AG09309 (cell line): ENCODE measurements at places on chromosomes 3 and 15.

DNA sequence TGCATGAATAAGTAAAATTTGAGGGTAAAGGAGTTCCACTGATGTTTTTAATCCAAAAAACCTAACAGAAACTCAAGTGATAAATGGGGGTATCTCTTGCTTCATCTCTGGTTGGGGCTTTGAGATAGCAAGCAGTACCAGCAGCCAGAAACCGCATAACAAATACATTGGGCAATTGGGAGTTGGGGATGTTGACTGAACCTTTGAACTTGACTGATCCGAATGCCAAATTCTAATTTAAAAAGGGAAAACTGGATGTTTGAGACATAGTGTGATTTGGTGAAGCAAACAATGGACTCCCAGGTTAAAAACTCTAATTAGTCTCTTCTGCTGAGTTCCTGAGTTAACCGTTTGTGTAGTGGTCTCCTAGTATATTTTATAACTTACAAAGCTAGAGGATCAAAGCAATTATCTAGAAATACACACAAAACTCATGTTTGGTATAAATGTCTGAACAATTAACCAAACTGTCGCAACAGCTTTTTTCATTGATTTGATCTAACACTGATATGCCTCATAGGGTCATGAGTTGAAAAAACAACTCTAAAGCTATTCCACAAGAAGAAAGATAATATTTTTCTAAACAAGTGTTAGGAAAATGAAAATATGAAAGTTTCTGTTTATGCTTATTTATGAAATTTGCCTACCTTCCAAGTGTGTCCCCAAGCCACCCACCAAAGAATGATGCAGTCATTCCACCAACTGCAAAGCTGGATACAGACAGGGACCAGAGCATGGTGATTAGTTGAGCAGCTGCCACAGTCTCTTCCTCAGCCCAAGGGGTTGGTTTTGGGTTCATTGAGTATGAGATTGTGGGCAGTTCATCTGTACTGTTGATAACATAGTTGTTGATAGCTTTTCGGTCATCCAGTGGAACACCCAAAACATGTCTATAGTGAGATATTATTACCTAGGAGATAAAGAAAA, 12.4 kb downstream of the SLC2A2 start:
- DNase-seq = no peak

DNA sequence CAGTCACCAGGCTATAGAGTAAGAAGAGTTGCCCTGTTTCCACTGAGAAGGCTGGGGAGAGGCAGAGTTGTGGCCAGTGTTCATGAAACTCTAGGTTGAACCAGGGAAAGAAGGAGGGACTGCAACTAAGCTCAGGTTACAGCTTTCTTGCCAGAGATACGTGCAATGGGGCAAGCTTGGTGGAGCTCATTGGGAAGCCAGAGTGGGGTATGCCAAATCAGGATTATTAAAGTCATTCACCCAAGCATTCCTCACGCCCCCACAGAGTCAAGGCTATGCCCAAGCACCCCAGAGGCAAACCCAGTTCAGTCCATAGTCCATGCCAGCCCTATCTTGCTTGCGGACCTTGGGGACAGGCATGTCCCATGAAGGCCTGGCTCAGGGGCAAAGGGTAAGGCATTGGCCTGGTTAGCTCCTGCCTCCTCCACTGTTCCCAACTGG, 17.6 kb downstream of the SLC6A20 start:
- DNase-seq = no peak

DNA sequence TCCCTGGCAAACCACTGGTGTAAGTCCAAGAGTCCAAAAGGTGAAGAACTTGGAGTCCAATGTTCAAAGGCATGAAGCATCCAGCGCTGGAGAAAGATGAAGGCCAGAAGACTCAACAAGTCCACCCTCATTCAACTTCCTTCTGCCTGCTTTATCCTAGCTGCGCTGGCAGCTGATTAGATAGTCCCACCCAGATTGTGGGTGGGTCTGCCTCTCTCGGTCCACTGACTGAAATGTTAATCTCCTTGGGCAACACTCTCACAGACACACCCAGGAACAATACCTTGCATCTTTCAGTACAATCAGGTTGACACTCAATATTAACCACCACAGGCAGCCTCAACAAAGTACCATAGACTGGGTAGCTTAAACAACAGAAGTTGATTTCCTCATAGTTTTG, 245.9 kb upstream of the IGF1R start:
- DNase-seq = no peak

DNA sequence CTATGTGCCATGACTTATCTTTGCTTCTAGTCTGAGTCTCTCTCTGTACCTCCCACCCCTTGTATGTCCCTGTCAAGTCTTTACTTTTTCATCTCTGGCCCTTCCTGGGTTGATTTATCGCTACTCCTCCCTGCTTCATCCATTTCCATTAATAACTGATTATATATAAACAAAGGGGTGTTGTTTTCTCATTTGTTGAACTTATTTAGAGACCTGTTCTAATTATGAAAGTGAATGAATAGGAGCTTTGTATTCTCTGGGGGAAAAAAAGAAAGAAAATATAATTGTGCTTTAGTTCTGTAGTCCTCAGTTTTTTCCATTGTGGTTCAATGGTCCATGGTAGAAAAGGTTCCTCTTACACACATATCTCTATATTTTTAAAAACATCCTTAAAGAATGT, 328.9 kb upstream of the PPP2R3A start:
- DNase-seq = no peak

DNA sequence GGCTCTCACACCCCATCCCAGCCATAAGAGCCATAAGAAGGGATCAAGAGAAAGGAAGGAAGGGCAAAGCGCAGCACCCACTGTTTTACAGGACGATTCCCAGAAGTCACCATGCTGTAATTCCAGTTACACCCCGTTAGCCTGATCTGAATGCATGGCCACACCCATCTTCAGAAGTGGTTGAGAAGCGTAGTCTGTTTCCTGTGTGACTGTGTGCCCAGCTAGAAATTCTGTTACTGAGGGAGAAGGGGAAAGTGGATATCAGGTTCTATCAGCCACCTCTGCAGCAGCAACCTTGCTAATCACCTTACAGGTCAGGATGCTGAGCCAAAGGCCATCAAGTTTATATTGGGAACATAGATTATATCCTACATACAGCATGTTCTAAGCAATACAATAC, 260.0 kb downstream of the ABHD5 start:
- DNase-seq = no peak

- DNase-seq = no peak
Observed at GRCh38 chr3:2603692-2604289, 505.1 kb downstream of the CNTN4 start.

- peak; percentile 61 for DNase-seq
Observed at GRCh38 chr3:72031581-72031980, 246.6 kb upstream of the PROK2 start.

DNA sequence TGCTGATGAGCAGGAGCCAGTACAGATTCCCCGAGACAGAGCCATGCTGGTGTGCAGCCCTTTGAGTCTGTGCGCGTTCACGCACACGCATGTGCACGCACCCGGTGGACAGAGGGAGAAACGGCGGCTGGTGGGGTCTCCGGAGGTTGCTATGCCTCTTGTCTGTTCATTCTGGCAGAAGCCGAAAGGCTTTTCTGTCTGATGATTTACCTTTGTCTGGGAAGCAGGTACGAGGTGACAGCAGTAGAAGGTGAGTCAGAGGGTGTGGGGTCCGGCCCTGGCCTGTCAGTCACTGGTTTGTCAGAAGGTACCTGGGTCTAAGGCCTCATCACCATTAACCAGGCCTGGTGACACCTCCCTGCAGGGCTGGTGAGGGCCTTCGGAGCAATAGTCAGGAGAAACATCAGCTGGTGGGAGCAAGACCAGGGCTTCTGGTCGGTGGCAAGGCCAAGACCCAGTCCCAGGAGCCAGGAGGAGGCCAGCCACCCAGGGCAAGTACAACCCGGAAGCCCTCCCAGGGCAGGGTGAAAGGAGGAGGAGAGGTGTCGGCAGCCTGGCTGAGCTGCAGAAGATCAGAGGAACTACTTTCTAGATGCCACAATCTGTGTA, 7.5 kb downstream of the PCSK6 start:
- no peak for DNase-seq

GRCh38 chr15:80163217-80163616, 10.4 kb downstream of the FAH start:
- DNase-seq = no peak

DNA sequence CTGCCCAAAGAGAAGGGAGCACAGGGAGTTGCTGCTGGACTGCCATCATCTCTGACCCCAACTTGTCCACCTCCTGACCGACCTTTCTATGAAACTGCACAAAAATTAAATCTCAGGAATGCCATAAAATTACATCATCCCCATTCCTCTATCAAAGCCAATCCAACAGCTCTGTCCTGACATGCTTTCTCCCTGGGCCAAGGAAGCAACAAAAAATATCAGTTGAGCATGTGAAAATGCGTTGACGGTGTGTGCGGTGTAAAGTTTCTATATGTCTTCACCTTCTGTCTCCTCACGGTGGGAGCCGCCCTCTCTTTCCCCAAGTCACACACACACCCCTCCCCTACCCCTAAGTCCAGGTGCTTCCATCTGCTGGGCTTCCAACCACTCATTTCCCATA, 3.6 kb upstream of the ZNF774 start:
- DNase-seq = no peak

- no peak for DNase-seq
Observed at GRCh38 chr3:16529264-16529663, 15.8 kb upstream of the RFTN1 start.

- no peak for DNase-seq
Observed at GRCh38 chr15:39714251-39714650, 68.4 kb downstream of the FSIP1 start.

DNA sequence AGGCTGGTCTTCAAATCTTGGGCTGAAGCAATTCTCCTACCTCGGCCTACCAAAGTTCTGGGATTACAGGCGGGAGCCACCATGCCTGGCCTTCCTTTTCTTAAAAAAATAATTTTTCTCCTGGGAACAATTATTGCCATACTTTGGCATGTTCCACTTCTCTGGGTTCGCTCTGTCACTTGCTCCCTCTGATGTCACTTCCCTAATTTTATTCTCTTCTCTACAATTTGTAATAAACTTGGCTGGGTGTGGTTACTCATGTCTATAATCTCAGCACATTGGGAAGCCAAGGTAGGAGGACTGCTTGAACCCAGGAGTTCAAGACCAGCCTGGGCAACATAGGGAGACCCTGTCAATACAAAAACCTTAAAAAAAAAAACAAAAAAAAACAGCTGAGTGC, 6.1 kb upstream of the IMPDH2 start:
- DNase-seq = no peak

- no peak for DNase-seq
Observed at GRCh38 chr15:70875001-70875782, 17.0 kb downstream of the THAP10 start.

DNA sequence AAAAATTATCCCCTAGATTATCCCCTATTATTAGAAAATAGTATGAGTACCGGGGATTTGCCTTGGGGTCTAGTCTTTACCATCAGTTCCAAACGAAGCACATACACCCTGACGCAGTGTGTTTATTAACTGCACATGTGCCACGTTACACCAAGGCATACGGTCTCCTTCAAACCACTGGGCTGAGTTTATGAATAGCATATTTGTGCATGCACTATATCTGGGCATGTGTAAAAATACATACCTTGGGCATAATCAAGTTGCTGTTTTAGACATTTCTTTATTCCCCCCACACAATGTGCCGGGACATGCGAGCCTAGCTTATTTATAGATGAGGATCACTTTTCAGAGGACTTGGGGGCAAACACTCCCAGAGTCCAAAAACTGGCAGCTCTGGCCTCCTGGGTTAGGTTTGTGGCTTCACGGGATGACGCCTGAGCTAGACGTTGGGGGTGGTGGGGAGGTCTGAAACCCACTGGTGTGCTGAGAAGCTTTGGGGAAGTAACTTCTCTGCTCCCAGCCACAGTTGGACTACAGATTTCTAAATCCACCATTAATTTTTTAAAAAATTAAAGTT, 16.2 kb downstream of the IGDCC4 start:
- DNase-seq = no peak
